Activated T-helper 1 cell treated with anti-CD3 and anti-CD28 coated beads, Interleukin-2, amount 50 U/mL, for 16 hours (primary cell): ENCODE measurements at places on chromosomes 5 and 9.
A peak's percentile ranks its signal among the peaks of the same experiment; 100 is the strongest.

- peak; percentile 95 for DNase-seq
Observed at GRCh38 chr9:35732185-35732799, at the start of the genes CREB3 and TLN1. CREB3 (plus strand) TSS chr9:35732666; CDS start chr9:35732773, 107 bp downstream. TLN1 (minus strand) TSS chr9:35732195; CDS start chr9:35725694, 6,501 bp downstream.

GRCh38 chr5:171649075-171649401 lies 136.6 kb upstream of the SMIM23 start:
- no peak for DNase-seq

GRCh38 chr5:162956570-162956969 lies 480.8 kb upstream of the CCNG1 start:
- DNase-seq, result no peak

GRCh38 chr9:23044549-23044948 lies 597.9 kb downstream of the DMRTA1 start:
- DNase-seq, result no peak

DNA sequence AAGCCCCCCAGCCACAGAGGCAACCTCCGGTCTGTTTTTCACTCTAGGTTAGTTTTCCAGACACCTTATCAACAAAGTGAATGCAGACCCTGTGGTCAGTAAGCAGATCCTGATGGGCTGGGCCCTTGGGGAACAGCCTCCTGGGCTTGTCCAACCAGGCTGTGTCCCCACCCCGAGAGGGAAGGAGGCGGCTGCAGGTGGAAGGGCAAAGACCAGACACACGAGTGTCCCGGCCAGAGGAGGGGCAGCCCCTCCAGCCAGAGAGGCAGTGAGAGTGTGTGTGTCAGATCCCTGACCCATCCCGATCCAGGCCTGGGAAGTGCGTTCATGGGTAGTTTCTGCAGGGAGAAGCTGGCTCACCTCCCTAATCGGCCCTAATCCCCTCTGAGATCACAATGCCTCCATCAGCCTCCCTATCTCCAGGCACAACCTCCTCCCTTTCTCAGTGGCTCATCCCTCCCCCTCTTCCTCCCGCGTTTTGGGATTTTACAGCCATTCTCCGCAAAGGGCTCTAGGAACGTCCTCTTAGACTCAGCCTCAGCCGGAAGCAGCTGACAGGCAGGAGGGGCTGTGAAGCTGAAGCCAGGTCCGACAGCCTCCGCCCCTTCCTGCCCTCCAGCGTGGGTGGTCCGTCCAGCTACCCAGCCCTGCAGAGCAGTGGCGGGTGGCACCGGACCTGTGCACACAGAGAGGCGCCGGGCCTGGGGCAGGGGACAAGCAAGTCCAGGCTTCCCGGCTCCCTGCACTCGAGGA lies 9.7 kb downstream of the SLC12A7 start:
- DNase-seq, result no peak

DNA sequence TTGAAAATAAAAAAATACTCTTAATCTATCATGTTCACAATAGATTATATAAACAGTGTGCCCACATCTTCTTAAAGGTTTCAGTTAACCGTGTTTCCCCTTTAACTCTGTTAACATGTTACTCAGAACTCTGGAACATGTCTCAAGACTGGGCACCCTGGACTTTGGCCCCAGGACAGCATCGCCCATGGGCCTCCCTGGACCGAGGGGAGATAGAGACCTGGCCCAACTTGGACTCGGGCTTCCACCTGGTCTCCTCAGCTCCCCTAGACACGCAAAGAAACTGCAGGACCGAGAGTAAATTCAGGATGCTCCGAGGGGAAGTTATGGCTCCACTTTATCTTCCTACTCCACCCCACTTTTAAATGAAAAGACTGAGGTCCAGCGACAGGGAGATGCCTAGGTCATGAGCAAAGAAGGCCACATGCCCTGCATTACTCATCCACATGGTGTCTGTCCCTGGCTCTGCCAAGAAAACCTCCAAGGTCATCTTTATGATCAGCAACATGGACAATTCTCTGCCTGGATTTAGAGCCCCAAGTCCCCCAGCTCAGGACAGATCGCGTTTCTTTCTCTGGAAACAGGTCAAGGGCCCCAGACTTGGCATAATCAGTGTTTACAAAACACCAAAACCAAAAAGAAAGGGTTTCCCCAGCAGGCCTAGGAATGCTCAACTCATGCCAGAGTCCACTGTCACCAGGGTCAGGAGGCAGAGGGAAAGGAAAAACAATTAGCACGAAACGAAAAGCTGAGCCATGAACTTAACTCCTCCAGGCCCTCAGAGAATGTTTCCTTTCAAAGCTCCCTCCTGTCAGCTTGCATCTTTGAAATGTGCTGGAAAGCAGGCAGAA lies 17.4 kb downstream of the GPX3 start:
- DNase-seq, result no peak

DNA sequence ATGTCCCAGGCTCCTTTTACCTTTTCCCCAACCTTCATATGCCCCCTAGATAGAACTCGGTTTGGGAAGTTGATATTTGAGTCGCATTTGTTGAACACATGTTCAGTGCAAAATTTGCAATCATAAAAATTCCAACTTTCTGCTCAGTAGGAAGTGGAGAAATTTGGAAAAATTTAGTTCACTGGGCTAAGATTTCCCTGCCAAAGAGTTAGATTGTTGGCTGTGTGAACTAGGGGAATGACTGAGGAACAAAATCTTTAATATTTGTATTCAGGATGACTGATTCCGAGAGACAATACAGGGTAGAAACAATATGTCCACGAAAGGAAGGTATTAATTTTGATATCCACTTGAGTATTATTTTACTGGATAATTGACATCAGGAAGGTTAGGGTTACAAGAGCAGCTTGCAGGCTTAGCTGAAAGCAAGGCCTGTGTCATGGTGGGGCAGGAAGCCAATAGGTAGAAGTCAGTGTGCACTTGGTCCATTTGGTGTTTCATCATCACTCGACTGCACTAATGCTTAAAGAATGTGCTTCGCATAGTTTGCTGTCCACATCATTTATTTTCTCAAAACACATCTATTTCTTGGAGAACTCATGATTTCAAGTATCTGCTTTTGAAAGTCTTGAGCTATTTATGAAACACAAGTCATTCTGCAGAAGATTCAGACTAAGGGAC lies 59.4 kb upstream of the GNA14 start:
- DNase-seq, result no peak

- no peak for DNase-seq
Observed at GRCh38 chr5:86525622-86526021, 92.1 kb upstream of the COX7C start.

GRCh38 chr9:91035825-91036208 lies 234.2 kb downstream of the SYK start:
- DNase-seq, result no peak

DNA sequence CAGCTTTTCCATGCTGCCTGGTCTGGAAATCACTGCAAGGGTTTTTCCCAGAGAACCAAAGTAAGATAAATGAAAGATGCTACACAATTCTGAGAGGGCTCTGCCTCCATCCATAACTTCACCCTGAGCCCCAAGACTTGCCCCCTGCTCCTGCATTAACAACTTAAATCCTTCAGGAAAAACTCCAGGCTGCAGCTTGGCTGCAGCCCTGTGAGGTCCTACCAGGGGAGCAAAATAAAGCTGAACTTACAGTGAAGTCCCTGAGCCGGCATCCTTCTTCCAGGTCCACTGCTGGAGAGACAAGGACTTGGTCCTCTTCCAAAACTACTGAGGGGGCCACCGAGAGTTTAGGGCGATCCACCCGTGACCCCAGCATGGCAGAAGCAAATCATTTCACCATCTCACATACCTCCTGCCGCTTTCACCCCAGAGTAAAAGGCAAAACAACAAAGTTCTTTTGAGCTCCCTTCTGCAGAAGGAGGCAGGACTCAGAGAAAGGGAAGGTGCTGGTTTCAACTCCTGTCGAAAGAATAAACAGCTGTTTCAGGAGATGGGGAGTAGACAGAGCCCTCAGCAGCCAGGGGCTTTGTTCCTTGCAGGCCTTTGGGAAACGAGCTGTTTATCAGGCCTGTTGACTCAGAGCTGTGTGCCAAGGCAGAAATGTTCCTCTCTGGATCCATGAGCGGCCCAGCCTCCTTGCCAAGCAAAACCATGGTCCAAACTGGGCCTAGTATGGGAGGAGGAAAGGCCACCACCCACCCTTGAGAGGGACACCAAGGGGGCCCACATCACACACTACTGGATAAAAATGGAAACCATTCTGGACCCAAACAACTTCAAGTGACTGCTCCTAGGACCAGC lies 20.6 kb downstream of the GGTA1 start:
- no peak for DNase-seq

DNA sequence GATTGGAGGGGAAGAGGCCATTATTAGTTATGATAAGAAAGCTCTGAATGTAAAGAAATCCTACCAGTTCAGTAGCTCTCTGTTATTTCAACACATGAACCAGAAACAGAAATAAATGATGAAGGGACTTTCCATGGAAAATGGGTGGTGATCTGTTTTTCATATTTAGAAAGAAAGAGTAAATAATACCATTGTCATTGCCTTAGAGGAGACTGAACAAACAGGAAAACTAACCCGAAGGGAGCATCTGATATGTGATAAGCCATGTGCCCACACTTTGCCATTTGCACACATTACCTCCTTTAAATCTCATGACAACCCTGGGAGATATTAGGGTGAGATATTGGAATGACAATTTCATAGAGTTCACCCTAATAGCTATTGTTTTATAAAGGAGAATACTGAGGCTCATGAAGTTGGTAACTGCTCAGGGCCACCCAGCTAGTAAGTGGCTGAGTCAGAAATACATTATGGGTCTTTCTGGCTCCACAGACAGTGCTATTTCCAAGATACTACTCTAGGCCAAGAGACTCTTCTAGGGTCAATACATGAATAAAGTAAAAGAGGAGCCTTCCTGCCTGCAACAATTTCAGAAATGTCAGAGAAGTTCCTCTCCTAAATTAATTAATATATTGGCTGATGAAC lies 111.0 kb upstream of the SLIT3 start:
- DNase-seq, result no peak

DNA sequence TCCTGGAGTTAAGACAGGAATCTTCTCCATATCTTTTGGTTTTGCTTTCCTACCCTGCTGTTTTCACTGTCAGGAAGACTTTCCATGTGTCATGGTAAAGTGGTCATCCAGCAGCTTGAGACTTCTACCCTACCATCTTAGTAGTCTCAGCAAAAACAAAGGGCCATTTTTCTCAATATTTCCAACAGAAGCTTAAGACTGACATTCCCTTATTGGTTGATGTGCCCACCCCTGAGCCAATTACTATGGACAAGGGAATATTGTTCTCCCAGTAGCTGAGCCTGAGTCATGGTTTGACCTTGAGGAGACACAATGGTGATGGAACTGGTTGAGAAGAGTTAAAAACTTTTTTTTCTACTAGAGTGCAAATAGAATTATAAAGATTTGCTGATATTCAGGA lies 105.6 kb downstream of the CSNK1G3 start:
- DNase-seq, result no peak

DNA sequence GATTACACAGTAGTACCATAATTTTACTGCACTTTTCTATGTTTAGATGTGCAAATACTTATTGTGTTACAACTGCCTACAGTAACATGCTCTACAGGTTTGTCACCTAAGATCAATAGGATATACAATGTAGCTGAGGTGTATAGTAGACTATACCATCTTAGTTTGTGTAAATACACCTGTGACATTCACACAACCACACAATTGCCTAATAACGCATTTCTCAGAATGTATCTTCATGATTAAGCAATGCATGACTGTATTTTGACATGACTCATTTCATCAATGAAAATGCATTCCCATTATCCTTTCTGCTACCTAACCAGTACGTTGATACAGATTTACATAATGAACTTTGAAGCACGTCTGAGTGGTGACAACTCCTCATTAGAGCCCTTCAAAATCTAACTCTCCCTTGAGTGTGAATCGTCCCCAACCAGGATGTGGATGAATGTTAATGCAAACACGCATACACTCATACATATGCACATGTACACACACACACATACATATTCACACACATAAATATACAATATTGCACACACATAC lies 28.4 kb downstream of the GZMK start:
- no peak for DNase-seq

GRCh38 chr5:142432961-142433360 lies 108.1 kb upstream of the SPRY4 start:
- DNase-seq, result peak; percentile 35

GRCh38 chr5:171705830-171706468 lies 79.7 kb upstream of the SMIM23 start:
- no peak for DNase-seq

DNA sequence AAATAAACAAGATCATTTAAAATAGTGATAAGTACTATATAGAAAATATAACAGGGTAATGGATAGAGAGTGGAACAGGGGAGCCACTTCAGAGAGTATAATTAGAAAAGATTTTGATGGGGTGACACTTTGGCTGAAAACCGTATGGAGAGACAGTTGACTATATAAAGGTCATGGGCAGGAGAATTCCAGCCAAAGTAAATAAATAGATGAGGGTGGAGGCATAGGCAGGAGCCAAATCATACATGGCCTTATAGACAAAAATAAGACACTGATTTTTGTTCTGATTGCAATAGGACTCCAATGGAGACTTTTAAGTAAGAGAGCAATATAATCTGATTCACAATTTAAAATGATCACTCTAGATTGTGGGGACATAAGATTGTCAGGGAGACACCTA lies 37.5 kb upstream of the NUDT12 start:
- DNase-seq, result no peak

DNA sequence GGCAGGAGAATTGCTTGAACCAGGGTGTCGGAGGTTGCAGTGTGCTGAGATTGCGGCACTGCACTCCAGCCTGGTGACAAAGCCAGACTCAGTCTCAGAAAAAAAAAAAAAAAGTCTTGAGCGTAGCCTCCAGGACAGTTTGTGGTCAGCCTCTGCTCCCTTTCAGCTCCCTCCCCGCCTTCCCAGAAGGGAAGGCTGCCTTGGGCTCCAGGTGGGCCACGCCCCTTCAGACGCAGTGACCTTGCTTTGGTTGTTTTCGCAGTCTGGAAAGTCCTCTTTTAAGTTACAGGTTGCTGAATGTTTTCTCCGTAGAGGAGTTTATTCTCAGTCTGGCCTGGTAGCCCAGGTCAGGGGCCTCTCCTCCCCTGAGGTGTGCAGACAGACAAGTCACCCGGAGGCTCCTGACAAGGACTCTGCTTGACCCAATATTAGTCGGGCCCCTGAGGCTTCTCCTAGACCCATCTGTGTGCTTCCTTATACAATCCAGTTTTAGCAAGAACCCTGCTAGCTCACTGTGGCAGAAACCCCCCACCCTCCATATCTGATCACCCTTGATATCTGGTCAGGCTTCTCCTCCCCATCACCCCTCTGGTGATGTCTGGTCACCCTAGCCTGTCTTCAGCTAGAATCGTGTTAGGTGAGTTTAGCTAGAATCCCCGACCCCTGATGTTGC lies 31.6 kb upstream of the N4BP3 start:
- DNase-seq, result no peak

DNA sequence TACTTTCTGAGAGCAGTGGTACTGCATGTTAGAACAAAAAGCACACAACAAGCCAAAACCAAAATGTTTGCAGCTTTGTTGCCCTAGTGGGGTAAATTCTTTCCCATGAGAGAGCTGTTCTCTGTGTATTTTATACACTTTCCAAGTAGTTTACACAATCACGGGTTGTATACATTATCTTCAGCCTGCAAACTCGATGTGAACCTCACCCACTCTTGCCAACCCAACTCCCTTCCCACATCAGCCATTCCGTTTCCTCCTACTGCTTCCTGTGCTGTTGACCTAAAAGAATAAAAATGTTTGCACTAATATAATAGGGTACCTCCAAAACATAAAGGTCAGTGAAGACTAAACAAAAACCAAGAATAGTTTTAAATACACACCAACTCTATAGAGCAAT lies 47.0 kb downstream of the IQGAP2 start:
- DNase-seq, result no peak

GRCh38 chr9:6758498-6759184 lies 868 bp downstream of the KDM4C start:
- DNase-seq, result peak; percentile 17
